NCI-H1436 (cell line): ENCODE measurements at places on chromosomes 4 and X.

GRCh38 chr4:110970642-110971041 lies 347.8 kb upstream of the PITX2 start:
- DNase-seq = peak; percentile 1

DNA sequence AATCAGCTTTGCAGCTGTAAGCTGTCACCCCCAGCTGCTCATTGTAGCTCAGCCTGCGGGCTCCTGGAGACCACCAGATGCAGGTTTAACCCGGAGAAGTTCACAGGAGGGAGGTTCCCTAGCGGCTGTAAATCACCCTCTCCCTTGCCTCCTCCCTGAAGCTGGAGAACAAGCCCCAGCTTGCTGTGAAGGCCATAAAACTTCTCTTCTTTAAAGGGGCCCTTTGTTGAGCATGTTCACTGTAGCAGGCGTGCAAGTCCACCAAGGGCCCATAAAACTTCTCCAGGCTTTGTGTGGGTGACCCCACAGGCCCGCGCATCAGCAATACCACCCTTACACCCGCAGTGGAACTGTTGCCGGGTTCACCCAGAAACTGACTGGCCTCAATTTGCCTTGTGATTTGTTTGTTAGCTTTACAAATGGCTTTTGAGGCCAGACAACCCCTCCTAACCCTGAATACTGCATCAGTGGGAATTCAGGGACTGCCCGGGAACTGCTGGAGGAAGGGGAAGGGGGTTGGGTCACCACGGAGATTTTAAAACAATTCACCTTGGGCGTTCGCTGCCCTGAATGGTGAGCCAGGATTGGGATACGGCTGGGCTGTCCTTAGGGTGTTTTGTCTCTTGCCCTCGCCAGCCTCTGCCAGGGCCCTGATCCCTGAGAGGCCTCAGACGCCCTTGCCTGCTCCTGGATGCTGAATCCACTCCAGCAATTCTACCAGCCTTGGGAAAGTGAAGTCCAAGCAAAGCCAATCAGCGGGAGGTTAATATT lies 49.5 kb upstream of the ATP6AP2 start:
- no peak for DNase-seq

DNA sequence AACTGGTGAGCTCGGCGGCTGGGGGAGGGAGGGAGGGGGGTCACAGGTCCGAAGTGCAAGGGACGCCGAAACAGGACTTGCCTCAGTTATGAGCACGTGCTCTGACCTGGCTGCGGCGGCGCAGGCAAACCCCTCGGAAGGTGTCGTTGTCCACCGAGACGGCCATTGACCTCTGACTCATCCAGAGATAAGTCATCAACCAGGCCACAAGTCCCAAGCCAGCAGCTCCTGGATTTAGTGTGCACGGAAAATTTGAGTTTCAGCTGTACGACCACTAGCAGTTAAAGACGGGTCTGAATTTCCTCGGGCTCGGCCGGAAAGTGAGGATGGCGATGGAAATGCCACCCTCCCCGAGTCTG lies 674 bp downstream of the SH3D19 start:
- no peak for DNase-seq

- DNase-seq = no peak
Measured at GRCh38 chr4:37244583-37245390, at the start of gene NWD2. TSS of gene NWD2 (plus strand) at chr4:37244743. CDS start at chr4:37245068, 325 bp downstream.

- DNase-seq = no peak
Measured at GRCh38 chr4:81509191-81509590, 37.5 kb upstream of the RASGEF1B start.

- DNase-seq = no peak
Measured at GRCh38 chrX:9108054-9108453, 74.1 kb upstream of the FAM9B start.

DNA sequence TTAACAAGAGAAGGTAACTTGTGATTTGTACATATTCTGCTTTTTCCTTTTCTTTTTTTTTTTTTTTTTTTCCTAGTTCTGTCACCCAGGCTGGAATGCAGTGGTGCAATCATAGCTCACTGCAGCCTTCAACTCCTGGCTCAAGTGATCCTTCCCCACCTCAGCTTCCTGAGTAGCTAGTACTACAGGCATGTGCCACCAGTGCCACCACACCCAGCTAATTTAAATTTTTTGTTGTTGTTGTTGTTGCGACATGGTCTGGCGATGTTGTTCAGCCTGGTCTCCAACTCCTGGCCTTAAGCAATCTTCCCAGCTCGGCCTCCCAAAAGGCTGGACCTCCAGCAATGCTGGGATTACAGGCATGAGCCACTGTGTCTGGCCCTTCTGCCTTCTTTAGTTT lies 1.5 kb upstream of the TACR3 start:
- no peak for DNase-seq

DNA sequence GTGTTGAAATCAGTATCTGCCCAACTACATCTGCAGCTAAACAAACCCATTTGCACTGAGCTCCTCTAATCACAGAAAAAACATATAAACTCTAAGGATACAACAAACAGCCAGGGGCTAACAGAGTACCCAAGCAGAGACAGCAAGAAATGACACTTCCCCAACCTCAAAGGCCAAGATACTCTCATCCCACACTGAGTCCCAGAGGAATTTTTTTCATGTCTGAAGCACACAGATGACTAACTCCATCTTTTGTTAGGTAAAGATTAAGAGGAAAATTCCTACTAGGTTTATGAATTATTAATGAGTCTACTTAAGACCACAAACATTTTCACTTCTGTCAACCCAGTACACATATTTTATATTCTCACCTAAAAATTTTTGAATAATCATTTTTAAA lies 31.6 kb downstream of the SEPSECS start:
- no peak for DNase-seq

DNA sequence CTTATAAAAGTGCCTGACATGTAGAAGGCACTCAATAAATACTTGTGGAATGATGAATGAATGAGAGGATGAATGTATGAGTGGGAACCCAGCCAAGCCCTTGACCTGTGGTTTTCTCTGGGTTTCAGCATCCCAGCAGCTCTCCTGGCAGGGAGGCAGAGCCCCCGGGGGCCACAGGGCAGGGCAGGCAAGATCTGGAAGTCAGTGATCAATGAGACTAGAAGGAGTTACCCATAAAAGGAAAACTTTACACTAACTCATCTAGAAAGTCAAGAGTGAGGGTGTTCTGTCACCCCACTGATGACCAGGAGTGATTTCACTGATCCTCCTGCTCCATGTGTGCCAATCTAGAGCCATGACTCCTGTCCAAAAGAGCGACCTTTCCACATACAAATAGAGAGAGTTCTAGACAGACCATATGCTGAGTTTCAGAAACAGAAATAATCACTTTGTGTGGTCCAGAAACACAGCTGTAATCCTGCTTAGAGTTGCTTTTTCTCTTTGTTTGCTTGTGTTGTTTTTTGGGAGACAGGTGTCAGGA lies 37.4 kb downstream of the MGARP start:
- no peak for DNase-seq

- DNase-seq = no peak
Measured at GRCh38 chrX:130716781-130717413, 186.1 kb downstream of the ENOX2 start.

DNA sequence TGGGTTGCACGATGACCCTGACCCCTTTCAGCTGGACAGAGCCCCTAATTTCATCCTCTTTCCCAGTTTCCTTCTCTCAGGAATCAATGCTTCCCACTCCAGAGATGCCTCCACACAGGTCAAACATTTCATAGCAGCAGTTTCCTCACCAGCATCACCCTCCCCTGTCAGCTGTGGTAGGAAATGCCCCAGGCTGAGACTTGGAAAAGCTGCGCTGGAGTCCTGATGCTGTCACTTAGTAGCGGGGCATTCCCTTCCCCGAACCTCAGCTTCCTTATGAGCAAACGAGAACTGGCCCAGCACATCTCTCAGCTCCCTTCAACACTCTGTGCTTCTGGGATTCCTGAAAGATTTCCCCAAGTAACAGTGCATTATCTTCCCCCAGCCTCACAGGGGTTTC lies 2.7 kb downstream of the GJB1 start:
- no peak for DNase-seq

DNA sequence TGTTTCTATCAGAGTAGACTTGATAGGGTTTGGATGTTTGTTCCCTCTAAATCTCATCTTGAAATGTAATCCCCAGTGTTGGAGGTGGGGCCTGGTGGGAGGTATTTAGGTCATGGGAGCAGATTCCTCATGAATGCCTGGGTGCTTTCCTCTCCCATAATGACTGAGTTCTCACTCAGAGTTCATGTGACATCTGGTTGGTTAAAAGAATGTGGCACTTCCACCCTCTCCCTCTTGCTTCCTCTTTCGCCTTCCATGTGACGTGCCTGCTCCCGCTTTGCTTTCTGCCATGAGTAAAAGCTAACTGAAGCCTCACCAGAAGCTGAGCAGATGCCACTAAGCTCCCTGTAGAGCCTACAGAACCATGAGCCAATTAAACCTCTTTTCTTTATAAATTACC lies 47.3 kb upstream of the SRPX start:
- no peak for DNase-seq

DNA sequence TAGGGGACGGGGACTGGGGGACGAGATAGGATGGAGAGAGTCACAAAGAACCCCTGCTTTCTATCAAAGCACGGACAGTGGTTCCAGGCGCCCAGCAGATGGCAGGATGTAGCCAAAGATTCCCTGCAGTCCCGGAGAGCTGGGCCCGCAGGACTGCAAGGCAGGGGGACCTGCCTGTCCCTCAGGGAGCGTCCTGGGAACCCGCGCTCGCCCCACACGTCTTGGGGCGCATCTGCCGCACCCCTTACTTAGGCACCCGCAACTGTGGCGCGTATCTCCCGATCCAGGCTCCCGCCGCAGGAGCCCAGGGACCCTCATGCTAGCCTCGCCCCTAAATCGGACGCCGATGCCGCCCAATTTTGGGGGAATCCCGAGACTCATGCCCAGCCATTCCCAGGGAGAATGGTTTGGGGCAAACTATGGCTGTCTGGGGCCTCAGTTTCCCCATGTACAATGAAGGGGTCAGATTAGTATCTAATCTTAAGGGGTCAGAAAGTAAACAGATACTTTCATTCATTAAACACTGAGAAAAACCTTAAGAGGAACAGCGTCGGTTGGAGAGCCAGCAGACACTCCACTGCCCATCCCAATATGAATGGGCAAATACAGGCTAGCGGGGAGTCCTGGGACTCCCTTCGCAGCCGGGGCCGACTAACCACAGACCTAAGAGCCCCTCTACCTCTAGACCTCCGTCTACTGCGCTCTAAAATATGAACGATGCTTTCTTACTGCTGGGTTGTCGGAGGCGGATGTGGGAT lies 581 bp upstream of the STK32B start:
- peak; percentile 61 for DNase-seq

- no peak for DNase-seq
Measured at GRCh38 chr4:139278485-139278884, 1.5 kb downstream of the MGARP start.

DNA sequence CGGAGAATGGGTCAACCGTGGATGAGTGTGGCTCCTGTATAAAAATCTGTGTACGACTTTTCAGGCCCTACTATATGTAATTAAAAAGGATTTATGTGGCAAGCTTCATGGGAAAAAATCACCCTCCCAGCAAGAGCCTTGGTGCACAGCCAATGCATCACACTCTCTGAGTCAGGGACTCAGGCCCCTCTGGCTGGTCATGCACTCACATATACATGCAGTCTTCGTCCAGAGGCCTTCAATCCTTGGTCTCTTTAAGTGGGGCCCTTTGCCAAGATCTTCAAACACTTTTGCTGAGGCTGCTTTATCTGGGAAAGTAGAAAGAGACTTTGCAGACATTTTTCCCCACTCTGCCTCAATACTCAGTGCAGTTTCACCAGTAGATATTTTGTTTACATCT lies 311.4 kb upstream of the FSTL5 start:
- no peak for DNase-seq

- no peak for DNase-seq
Measured at GRCh38 chrX:104921584-104922205, 298.8 kb downstream of the TEX13A start.

GRCh38 chrX:3788494-3789233 lies 75.2 kb upstream of the PRKX start:
- no peak for DNase-seq

DNA sequence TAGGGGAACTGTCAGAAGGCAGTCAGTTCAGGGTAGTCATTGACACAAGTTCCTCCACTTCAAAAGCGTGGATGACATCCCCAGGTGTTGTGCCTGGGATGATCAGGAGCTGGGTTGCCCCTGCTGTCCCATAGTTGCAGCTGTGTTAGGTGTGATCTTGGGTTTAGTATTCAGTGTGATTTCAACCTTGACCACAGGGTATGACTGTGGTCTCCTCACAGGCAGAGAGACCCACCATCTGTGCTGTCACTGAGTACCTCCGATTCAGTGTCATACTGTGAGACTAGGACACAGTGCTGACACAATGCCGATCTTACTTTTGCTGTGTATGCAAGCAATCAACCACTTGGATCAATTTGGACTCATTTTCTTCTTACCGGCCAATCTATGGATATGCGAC lies 25.2 kb downstream of the FOXR2 start:
- DNase-seq = no peak

- no peak for DNase-seq
Measured at GRCh38 chr4:70747874-70748273, 26.1 kb downstream of the RUFY3 start.

DNA sequence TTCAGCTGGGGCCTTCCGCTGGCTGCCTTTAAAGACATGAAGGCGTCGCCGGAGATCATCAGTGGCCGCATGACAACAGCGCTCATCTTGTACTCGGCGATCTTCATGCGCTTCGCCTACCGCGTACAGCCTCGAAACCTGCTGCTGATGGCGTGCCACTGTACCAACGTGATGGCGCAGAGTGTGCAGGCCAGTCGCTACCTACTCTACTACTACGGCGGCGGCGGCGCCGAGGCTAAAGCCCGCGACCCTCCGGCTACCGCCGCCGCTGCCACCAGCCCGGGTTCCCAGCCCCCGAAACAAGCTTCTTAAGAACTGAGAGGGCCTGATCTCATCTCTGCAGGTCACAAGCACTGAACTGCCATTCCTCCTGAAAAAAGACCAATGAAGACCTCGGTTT lies 437 bp downstream of the MPC1L start:
- DNase-seq = no peak

DNA sequence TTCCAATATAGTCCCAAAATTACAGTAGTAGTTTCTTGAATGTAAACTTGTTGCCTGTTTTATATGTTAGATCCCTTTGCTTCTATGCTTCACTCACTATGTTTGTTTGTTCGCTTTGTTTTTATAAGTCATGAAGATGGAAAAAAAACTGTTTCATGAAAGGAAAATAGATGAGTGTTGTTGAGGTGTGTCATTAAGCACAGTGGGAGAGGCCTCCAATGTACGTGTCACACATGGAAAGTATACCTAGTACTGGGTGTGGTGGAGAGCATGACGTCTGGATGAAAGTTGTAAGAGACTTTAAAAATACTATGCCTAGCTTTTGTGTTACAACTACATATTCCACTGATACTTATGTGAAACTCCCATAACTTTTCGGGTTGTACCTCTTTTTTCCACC lies 28.4 kb downstream of the PLS3 start:
- no peak for DNase-seq

- DNase-seq = no peak
Measured at GRCh38 chr4:15691346-15692135, 9.9 kb downstream of the FAM200B start.

DNA sequence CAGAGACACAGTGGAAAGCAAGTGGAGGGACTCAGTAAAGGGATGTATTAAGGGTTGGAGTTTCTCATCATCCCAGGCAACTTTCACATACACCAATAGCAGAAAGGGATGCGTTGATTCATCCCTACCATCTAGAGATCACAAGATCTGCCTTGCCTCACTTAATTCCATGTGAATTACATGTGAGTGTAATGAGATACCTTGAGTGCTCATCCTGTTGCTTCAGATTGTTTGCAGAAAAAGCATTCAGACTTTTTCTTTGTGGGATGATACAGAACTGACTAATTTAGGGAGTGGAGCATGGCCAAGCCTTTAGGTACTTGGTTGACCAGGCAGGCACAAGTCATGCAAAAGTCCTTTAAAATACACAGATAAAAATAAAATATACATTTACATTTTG lies 124.8 kb upstream of the SLIT2 start:
- DNase-seq = no peak
